ENCODE measurements at places on chromosomes 1 and 21.

DNA sequence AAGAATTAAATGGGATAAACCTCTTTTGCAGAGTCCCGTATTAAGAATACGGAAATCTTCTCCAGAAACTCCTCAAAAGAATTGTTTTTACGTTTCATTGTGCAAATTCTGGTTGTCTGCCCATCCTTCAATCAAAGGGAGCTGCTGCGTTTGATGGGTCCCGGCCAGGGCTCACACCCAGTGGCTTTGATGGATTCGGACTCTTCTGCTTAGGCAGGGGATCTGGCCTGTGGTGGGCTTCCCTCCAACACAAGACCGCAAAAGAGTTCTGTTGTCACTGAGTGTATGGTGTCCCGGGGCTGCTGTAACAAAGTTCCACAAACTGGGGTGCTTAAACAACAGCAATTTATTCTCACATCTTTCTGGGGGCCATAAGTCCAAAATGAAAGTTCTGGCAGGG, 402.0 kb downstream of the PCP4 start:
- DNase-seq = no peak

DNA sequence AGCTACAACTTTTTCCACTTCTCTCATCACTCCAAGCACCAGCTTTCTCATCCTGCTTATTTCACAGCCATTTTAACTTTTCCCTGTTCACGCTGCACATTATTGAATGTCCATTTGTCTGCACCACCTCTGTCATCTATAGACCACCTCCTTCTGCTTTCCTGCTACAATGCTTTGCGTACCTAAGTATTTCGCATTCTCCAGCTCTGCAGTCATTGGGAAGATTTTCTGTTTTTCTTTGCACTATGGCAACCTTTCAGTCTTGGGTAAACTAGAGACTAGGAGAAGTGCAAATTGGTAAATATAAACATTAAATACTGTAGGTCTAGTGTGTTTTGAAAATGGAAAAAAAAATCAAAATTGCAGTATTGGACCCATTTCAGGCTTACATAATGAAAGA, 835 bp downstream of the CCDC30 start:
- no peak for DNase-seq

DNA sequence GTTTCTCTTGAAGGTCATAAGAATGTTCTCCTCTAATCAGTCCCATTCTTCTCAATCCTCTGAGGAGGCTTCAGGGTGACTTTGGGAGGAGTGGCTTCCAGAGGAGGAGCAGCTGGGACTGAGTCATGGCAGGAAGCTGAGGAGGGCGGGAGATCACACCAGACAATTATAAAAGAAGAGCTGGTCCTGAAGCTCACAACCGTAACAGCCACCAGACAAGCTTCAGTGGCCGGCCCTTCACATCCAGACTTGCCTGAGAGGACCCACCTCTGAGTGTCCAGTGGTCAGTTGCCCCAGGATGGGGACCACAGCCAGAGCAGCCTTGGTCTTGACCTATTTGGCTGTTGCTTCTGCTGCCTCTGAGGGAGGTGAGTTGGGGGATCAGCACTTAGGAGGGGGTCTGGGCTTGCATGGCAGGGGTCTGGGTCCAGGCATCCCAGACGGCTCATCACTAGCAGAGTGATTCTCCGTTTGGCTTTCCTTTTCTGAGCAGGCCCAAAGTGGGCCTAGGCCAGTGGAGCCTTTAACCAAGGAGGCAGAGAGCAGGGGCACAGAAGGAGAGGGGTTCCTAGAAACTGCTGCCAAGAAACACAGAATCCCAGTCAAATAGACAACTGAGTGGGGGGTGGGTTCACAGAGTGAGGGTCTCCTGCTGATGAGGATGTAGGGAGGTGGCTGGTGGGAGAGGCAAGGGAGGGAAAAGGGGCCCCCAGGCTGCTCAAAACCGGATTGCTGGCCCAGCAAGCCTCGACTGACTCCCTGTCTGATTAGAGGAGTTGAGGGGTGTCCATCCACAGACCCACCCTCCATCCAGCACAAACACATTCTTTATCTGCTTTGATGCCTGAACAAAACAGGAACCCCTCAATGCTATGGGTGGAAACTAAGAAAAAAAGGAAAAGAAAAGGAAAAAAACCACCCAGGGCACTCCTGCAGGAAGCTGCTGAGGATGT, at the start of gene ECM1:
ECM1 (plus strand) TSS at position 198 of the 953 bp plus-strand sequence; CDS start at position 299, 101 bp downstream.
- no peak for DNase-seq

DNA sequence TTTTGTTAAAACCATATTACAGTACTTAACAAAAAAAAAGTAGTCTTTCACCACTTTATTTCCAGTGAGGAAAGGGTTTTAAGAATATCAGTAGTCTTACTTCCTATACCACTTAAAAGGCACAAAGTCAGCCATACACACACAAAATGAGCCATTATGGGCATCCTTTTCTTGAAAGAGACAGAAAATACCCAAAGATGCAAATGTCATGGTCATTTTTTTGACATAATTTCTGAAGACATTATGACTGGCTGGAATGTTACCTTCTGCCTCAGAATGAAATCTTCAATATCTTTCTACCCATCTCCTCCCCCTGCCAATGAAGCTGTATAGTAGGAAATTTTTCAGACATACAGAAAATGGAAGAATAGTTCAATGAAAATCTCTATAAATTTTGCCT, 237.7 kb downstream of the SLC45A1 start:
- no peak for DNase-seq
